ENCODE measurements at places on chromosomes 2 and 18.
A peak's percentile ranks its signal among the peaks of the same experiment; 100 is the strongest.

GRCh38 chr18:13566941-13567746 is 159.2 kb downstream of the FAM210A start:
- no peak for DNase-seq

- DNase-seq = no peak
These were observed 22.1 kb downstream of the IKZF2 start for GRCh38 chr2:213129311-213129710.

GRCh38 chr2:112698834-112699515 is 21.8 kb upstream of the NT5DC4 start:
- DNase-seq = no peak

DNA sequence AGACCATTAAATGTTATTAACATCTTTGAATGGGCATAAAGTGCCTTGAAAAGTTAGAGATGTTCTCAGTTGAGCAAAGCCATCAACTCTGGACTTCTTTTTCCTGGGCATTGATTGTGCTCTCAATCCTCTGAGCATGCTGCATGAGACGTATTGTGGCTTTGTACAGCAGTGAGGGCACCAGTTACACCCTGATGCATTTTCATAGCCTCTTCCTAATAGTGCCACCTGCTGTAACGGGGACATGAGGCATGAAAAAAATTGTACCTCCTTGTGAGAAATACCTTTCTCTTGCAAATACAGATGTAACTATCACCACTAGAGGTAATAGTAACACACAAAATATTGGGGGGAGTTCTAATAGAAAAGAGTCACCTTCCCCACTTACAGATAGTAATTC is 697.5 kb downstream of the TMEM182 start:
- DNase-seq = no peak

- DNase-seq = peak; percentile 56
These were observed 275.3 kb upstream of the CCDC68 start for GRCh38 chr18:55234366-55235093.

GRCh38 chr2:70964596-70965386 is 13.6 kb upstream of the ANKRD53 start:
- peak; percentile 29 for DNase-seq

DNA sequence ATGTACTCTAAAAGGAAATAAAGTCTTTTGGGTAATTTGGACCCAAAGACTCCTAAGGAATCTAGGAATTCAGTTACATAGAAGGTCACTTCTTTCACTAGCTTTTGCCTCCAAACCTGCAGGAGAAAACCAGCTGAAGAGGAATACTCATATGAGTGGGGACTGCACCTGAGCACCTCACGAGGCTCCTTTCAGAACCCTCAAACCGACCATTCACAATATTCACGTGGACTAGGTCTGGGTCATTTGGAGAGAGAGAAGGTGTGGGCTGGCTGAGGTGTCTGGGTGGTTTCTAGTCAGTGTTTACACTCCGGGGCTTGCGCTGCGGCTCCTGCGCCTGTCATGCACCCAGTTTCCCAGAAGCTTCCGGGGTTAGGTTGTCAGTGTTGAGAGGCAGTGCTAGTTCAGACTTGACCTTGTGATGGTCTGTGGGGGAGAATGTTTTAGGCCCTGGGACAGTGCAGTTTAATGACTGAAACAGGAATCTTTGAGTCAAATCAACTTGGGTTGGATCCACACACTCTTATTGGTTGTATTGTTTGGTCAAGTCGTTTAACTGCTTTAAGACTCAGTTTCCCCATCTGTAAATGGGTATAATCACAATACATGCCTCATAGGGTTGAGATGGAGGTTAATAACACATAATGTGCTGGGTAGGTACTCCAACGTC is 78.4 kb downstream of the LIMS1 start:
- DNase-seq = no peak

DNA sequence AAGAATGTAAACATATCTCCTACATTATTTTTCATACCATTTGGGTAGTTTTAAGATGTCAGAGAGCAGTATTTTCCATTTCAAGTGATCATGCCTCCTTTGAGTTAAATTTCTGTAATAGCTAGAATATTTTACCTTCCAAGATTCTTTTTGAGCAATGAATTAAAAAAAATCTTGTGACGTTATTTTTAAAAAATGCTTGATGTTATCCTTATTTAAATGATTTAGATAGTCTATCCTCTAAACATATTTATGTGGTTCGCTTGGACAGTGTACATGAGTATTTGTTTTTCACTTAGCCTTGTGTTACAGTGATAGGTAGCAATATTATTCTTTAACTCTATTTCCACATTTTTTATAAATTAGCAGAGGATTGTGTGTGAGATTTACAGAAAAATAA is 639.2 kb upstream of the CDH2 start:
- DNase-seq = no peak

GRCh38 chr2:119700866-119701265 is 21.9 kb downstream of the TMEM177 start:
- no peak for DNase-seq

DNA sequence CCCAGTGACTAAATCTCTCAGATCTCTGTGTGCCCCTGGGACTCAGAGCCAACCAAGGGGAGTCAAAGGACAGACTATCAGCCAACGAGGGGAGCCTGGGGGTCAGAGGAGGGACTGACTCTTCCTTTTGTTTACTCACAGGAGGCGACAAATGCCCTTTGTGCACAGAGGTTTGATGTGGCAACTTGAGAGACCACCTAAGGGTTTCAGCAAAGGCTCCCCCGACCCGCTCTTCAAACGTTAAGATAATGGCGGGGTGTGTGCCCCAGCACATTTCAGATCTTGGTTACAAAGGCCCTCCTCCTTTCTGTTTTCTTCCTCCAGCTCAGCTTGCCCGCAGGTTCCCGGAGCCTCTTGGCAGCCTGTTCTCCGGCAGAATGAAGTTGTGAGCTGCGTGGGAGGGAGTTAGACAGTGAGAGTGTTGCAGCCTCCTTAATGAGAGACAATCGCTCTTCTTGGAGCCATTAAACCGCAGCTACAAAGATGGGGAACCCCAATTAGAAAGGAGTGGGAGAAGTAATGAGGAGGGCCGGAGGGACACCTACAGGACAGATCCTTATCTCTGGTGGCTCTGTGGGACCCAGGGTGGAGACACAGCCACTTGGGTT is 76.2 kb downstream of the KIAA2012 start:
- DNase-seq = no peak

GRCh38 chr2:5519286-5519685 is 172.9 kb upstream of the SOX11 start:
- DNase-seq = no peak

- no peak for DNase-seq
These were observed 40.0 kb downstream of the ICA1L start for GRCh38 chr2:202831242-202832220.

GRCh38 chr2:8252997-8253694 is 428.7 kb upstream of the ID2 start:
- DNase-seq = no peak

Data from AG04450 (cell line).